Left ventricle myocardium superior (tissue), 1 donor: ENCODE measurements at places on chromosomes 11 and 22. TPM values are rescaled to one million over a fixed set of nuclear protein-coding genes. Genes with fewer than 3 reads are reported as not detected.
A peak's percentile ranks its signal among the peaks of the same experiment; 100 is the strongest.

- DNase-seq: peak; percentile 70
These were observed 583 bp downstream of the APLP2 start for GRCh38 chr11:130070109-130070845.

- DNase-seq: no peak
These were observed 28.2 kb downstream of the JHY start for GRCh38 chr11:122910775-122911174.

GRCh38 chr11:30697032-30697431, 110.9 kb upstream of the MPPED2 start:
- no peak for DNase-seq

DNA sequence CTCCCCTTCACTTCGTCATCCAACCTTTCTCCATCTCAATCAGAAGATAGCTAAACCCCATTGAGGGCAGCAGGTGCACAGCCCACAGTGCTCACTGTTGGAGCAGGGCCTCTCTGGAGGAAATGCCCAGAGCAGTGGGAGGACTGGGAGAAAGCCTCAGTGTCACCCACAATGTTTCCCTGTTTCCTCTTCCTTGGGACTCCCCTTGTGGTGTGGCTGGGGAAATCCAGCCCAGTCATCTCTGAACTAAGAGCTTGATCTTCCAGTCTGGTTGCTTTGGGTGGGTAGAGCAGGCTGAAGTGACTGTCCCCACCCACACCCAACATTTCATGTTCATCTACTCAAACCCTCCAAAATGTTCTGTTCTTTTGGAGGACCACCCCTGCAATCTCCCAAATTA, 29.8 kb upstream of the EED start:
- DNase-seq: no peak

DNA sequence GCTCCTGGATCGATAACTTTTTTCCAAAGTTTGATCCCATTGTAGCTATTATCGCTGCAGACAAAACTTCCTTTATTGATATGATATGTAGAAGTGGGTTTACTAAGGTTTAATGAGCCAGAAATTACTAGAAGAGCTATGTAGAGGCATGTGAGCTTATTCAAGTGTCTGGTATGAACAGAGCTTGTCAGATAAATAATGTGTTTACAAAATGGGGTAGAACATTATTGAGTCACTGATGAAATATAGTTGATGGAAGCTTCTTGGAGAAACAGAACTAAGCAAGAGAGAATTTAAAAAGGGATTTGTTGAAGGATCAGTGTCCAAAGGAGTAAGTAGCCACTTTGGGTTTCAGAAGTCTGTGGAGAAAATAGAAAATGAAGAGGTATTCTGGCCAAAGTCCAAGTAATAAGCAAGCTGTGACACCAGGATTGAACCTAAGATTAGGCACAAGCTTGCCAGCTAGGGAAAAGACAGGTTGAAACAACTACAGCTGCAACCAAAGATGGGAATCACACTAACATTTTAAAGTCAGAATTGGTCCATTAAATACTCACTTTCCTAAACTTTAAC, 104.3 kb downstream of the MAML2 start:
- DNase-seq: no peak

- peak; percentile 72 for DNase-seq
These were observed 1.6 kb downstream of the SPI1 start for GRCh38 chr11:47376525-47377371.

- peak; percentile 18 for DNase-seq
These were observed 90.6 kb downstream of the CDKN1C start for GRCh38 chr11:2794968-2795322.

GRCh38 chr11:72585762-72586311, 88.4 kb downstream of the PDE2A start:
- DNase-seq: peak; percentile 70

DNA sequence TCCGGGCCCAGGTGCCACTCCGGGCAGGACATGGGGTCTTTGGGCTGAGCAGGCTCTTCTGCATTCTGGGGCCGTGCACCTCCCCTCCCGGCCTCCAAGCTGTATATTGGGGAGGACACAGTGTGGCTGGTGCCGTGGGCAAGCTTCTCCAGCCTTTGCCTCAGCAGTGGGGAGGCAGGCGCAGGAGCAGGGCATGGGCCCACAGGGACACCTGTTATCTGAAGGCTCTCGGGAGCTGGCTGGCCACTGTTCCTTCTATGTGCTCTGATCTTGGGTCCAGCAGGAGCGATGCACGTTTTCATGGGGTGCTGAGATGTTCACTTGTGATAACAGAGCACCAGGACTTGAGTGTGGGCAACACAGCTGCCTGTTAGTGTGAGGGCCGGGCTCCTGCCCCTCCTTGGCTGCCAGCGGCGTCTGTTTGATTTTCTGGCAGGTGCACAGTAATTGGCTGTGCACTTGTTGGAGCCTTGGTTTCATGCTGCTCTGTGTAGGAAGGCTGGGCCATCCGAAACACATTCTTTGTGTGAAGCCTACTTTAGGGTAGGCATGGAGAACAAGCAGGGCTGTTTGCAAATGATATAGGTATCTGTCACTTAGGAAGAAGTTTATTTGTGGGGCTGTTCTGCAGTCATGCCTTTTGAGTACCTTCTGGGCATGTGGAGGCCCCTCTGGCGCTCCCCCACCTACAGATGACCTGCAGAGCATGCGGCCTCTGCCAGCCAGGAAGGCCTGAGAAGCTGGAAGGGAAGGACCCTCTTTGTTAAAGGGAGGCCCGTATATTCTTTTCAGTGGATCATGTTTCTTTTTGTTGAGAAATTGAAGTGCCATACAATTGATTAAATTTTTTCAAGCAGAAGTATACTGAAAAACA, 201.5 kb downstream of the TBC1D22A start:
- no peak for DNase-seq

DNA sequence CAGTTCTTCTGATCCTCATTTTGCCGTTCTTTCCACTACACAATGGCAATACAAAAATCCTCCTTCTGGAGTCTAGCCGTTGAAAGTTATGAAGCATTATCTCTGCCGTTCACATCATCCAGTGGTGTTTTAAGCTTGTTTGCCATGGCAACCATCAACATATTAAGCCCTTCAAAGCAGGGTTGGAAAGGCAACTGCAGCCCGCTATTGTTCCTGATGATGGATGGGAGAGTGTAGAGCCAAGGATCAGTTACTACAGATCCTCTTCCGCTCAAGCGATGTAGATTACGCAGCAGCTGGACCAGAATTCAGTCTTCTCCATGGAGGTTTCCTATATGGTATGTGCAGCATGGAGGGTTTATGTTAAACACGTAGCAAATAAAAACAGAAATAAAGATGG, 352.7 kb downstream of the NTM start:
- DNase-seq: no peak

GRCh38 chr11:72157131-72157530, 21.6 kb downstream of the FOLR3 start:
- no peak for DNase-seq

DNA sequence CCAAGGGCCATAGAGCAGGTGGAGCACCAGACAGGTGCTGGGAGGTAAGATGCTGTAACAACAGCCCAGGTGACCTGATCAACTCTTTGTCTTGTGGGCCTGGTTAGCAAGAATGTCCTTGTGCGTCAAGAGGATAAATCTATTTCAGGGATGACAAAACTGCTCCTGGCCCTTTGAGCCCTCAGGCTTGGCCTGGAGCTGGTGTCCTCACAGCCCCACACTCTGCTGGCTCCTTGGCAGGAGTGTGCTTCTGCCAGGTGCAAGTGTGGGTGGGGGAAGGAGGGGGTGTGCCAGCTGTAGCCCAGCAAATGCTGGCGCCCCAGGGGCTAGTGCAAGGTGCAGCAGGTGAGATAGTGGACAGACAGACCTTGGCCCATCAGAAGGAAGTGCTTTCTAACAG, 19.5 kb downstream of the AMPD3 start:
- no peak for DNase-seq

DNA sequence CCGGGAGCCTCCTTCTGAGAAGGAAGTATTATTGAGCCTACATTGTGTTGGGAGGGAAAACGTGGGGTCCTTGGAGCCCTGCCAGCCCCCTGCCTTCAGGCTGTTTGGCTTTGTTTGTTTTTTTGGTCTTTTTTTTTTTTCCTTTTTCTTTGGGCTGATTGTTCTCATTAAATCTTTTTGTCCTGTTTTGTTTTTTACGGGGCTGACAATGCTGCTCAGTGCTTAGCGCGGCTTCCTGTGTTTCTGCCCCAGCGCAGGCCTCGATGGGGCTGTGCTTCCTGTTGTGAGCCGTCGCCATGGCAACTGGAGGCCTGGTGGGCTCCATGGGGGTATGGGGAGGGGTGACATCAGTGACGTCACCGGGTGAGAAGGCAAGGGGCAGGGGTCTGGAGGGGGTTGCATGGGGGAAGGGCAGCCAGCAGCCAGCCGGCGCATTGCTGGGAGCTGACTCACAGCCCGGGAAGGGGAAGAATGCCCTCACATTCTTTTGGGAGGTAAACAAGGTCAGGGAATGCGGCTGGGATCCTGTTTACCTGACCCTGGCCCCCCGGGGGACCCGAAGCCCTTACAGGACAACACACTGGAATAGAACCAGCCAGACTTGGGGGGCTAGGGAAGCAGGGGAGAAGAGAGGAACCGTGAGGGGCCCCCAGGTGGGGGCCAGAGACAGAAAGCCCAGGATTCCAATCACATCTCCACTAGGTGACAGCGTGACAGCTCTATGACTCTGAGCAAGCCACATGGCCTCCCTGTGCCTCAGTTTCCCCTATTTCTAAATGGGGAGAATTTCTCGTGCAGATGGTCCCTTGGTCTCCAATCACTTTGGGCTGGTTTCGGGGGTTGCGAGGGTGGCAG, 22.2 kb upstream of the CBX7 start:
- DNase-seq: peak; percentile 86

GRCh38 chr11:132114185-132114584, 743.8 kb downstream of the NTM start:
- DNase-seq: peak; percentile 43

DNA sequence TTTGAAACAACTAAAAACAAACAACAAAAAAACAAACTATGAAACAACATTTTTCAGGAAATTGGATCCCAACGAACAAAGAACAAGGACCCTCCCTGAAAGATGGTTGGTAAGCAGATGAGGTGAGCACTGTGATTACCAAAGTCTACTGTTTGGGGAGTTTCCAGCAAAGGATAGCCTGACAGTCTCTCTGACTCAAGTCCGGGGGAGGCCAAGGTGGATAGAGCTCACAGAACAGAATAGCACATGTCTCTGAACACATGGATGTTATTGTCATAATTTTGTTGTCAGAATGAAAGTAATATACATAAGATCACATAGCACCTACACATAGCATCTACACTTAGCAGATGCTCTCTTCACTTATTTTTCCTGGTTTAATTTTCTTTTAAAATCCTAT, 501.3 kb upstream of the TENM4 start:
- DNase-seq: no peak

- peak; percentile 37 for DNase-seq
These were observed 38.6 kb upstream of the BMAL1 start for GRCh38 chr11:13238879-13239514.

- no peak for DNase-seq
These were observed 163.9 kb downstream of the CRYBB2 start for GRCh38 chr22:25383278-25383820.

- no peak for DNase-seq
These were observed 18.7 kb downstream of the HMGXB4 start for GRCh38 chr22:35276019-35276418.

GRCh38 chr11:96287822-96288439, 55.1 kb downstream of the MAML2 start:
- no peak for DNase-seq

GRCh38 chr11:10481560-10482349, 26.7 kb downstream of the AMPD3 start:
- no peak for DNase-seq

GRCh38 chr11:64152841-64153691, 12.8 kb downstream of the MACROD1 start:
- peak; percentile 85 for DNase-seq

GRCh38 chr11:17552041-17552355, 4.9 kb downstream of the OTOG start:
- DNase-seq: no peak

The PRR5L gene
- 1.6 TPM for total RNA-seq

The CSNK1E gene
- 72.6 TPM for total RNA-seq

The VWCE gene
- 0.94 TPM for total RNA-seq

The ACCS gene
- total RNA-seq: 8.2 TPM

The HSPB2 gene
- 37.0 TPM for total RNA-seq

The C11orf87 gene
- not detected for total RNA-seq

The CDC42BPG gene
- 0.40 TPM for total RNA-seq

The ALG12 gene
- 16.2 TPM for total RNA-seq

The APOA4 gene
- total RNA-seq: not detected

The OR4D5 gene
- total RNA-seq: not detected

The SEPTIN5 gene
- 152 TPM for total RNA-seq
